Activated CD4-positive, alpha-beta memory T cell treated with anti-CD3 and anti-CD28 coated beads for 36 hours (primary cell): ENCODE measurements at places on chromosomes 2 and 18. TPM values are rescaled to one million over a fixed set of nuclear protein-coding genes. Genes with fewer than 3 reads are reported as not detected.
A peak's percentile ranks its signal among the peaks of the same experiment; 100 is the strongest.

GRCh38 chr18:69963196-69963595 is 15.5 kb upstream of the CD226 start:
- DNase-seq: no peak

DNA sequence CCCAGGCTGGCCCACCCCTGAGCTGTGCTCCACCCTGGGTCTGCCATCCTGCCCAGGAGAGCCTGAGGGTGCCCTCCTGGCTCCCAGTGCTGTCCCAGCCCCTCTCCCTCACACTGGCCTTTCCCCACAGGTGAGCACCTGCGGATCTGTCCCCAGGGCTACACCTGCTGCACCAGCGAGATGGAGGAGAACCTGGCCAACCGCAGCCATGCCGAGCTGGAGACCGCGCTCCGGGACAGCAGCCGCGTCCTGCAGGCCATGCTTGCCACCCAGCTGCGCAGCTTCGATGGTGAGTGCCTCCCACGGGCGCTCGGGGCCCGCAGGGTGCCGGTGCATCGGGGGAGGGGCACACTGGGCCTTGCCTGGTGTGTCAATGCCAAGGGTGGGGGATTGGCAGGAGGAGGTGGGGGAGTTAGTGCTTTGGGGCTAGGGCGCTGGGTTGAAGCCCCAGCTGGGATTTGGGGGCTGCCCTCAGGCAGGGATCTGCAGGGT is 23.5 kb downstream of the GPC1 start:
- no peak for DNase-seq

DNA sequence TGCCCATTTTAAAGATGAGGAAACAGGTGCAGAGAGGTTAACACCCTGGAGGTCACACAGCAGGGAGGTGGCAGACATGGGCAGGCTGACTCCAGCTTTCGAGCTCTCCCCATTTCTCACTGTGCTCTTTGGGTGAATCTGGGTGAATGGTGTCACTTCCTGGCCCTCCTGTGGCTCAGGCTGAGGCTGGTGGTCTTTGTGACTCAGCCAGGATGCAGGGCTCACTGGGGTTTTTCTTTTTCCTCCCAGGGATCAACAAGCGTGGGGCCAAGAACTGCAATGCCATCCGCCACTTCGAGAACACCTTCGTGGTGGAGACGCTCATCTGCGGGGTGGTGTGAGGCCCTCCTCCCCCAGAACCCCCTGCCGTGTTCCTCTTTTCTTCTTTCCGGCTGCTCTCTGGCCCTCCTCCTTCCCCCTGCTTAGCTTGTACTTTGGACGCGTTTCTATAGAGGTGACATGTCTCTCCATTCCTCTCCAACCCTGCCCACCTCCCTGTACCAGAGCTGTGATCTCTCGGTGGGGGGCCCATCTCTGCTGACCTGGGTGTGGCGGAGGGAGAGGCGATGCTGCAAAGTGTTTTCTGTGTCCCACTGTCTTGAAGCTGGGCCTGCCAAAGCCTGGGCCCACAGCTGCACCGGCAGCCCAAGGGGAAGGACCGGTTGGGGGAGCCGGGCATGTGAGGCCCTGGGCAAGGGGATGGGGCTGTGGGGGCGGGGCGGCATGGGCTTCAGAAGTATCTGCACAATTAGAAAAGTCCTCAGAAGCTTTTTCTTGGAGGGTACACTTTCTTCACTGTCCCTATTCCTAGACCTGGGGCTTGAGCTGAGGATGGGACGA is 13.2 kb downstream of the ITM2C start:
- DNase-seq: peak; percentile 53

DNA sequence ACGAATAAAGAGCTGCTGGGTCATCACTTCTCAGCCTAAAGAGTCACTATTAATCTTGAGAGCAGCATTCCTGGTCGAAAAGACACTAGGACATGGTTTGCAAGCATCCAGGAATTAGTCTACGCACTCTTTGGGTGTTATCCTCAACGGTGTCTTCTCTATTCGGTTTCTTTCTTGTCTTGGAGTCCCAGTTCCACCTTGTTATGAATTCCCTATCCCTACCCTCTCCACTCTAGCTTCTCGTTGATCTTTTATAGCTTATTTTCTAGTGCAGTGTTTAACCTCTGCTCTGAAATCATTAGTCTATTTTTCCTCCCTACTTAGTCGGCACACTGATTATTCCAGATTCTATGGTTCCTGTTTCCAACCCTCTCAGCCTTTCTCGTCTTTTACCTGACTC is 158.1 kb upstream of the LRRTM1 start:
- no peak for DNase-seq

DNA sequence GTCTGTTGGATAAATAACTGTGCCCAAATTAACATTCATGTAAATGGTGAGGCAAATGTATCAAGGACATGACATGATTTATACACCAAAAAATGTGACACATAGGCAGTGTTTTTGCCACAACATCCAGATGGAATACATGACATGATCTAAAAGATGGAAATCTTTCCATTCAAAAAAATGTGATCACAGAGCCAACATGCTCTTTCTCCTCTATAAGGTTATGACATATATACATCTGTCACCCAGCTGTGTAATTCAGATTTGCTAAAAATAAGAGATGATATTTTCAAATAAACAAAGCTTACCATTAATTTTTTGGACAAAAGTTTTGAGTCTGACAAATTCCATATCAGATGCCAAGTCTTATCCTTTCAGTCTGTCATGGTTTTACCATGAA is 95.5 kb upstream of the COL3A1 start:
- DNase-seq: no peak

Gene TFPI
- not detected for total RNA-seq
